ENCODE measurements at places on chromosomes 7 and 10.
A peak's percentile ranks its signal among the peaks of the same experiment; 100 is the strongest.

DNA sequence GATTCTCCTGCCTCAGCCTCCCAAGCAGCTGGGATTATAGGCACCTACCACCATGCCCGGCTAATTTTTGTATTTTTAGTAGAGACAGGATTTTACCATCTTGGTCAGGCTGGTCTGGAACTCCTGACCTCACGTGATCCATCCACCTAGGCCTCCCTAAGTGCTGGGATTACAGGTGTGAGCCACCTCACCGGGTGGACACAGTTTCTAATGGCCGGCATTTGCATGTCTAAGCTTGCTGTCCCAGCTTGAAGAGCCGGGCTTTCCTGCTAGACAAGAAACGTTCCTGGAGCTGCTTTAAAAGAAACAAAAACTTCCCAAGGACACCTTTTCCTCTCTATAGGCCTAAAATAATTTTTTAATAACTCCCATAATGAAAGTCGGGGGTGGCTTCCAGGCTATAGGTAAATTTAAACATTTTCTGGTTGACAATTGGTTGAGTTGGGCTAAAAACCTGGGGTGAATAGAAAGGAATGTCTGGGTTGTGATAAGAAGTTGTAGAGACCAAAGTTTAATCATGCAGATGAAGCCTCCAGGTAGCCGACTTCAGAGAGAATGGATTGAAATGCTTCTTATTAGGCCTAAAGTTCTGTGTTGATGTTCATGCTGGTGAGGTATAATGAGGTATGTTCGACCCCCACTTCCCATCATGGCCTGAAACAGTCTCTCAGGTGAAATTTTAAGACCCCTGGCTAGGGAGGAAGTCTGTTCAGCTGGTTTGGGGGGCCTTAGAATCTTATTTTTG, 8.8 kb downstream of the ACADSB start:
- no peak for DNase-seq

- DNase-seq, result no peak
Observed at GRCh38 chr10:11594589-11595394, 16.7 kb downstream of the USP6NL start.

GRCh38 chr7:155618708-155619633, 25.5 kb upstream of the RBM33 start:
- peak; percentile 50 for DNase-seq

GRCh38 chr10:662223-662605, 27.3 kb downstream of the DIP2C start:
- no peak for DNase-seq

DNA sequence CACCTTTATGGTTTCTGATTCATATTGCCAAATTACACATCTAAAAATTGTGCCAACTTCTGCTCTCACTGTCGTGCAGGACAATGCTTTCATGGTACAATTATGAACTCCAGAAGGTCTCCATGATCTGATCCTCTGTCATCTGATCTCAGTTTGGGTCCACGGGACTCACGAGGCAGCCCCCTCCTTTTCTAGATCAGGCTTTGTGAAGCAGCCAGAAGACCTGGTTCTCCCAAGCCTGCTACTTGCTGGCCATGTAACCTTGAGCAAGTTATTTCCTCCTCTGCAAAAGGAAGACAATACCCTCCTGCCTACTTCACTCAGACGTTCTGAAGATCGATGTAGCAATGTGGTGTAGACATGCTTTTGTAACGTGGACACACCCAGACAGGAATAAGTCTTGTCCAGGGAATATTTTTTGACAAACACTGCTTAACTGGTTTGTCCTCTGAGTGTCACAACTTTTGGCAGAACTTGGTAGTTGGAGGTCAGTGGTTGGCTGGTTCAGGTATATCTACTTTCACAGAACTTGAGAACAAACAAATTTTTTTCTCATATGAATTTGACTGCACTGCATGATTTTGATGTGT, 19.6 kb downstream of the CALML3 start:
- DNase-seq, result no peak

DNA sequence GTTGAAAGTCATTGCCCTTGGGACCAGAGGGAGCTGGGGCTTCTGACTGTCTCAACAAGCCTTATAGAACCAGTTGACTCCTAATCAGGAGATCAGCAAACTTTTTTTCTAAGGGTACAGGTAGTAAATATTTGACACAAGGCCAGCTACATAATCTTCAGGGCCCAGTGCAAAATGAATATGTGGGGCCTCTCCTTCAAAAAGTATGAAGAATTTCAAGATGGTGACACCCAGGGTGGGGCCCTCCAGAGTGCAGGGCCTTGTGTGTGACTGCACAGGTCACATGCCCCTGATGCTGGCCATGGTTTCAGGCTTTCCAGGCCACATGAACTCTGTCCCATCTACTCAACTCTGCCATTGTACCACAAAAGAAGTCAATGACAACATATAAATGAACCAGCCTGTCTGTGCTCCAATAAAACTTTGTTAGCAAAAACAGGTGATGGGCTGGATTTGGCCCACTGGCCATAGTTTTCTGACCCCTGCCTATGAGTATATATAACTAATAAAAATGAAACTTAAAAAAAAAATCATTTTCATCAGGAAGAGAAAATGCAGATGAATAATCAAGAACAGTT, 6.1 kb downstream of the MMRN2 start:
- no peak for DNase-seq

DNA sequence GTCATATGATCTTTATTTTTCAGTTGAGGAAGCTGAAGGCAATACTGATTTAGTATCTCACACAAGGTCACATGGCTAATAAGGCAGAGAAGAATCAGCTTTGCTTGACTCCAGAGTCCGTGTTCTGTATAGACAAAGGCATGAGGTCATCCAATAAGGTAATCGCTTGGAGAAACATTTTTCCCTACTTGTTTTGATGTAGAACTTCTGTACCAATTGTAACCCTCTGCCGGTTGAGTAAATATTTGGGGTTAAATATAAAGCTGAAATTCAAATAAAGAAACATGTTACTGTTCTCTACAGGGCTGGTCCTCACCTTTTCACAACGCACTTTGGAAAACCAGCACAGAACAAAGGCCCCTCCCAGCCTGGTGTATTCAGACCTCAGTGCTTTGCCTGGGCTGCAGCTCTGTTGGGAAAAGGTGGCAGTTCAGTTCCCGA, 83.0 kb upstream of the INSYN2A start:
- no peak for DNase-seq

- DNase-seq, result no peak
Observed at GRCh38 chr10:34161777-34162370, 653.2 kb downstream of the PARD3 start.

DNA sequence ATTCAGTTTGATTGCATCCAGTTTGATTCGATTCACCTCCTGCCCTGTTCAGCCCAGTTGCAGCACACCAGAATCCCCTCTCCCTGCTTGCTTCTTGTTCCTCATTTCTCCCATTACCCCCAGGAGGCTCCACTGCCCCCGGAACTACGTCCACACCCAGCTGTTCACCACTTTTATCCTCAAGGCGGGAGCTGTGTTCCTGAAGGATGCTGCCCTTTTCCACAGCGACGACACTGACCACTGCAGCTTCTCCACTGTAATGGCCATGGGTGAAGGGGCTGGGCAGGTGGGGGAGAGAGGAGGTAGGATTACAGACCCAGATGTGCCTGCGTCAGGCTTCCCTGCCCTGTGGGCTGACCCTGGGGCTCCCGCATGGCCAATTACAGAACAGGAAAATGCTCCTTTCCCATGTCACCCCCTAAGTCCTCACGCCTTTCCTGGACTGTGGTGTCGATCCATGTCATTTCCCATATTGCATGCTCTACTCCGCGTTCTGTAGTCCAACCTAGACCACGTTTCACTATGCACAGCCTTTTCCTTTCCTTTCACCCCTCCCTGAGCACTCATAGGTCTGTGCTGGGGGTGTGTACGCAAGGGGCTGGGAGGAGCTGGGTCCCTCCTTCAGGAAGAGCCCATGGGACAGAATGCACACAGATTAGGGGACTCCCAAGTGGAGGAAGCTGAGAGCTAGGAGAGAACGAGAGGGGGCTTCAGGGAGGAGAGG, 8.2 kb downstream of the GHRHR start:
- no peak for DNase-seq

DNA sequence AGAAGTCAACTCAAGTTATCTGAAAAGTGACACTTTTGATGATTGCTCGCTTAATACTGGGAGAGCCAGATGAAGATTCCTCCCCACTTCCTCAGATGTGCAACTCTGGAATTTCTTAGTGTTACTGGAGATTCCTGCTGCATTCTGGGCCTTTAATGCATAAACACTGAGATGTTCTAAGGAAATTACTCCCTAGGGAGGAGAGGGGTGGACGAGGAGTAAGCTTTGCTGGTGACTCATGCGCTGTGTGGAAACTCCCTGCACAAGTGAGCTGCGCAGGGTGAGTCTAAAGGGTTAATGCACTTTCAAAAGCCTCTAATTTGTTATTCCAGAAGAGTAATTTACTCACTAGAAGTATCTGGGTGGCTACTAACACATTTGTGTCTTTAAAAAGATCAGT, 46.3 kb downstream of the EGFR start:
- DNase-seq, result peak; percentile 99

- no peak for DNase-seq
Observed at GRCh38 chr7:65992526-65992925, 10.5 kb upstream of the GUSB start.

- peak; percentile 79 for DNase-seq
Observed at GRCh38 chr7:150378115-150378852, 846 bp upstream of the ZNF775 start.

- no peak for DNase-seq
Observed at GRCh38 chr7:70577078-70577477, 554.9 kb upstream of the GALNT17 start.

GRCh38 chr10:48604039-48604990, 558 bp downstream of the ARHGAP22 start:
- DNase-seq, result peak; percentile 61

DNA sequence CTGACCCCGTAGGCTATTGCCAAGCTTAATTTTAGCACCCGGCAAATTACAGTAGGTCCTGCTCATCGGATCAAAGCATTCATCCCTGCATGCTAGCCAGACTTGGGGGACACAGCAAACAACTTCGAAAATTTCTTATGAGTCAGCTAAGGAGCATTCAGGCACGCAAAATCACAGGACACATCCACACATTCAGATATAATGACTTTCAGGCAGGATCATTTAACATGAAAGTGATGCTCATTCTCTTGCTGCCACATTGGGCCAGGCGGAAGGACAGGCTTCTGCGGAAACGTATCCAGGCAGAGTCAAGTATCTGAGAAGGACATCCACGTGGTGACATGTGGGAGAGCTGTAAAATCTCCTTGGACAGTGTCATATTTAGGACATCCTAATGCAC, 474.0 kb upstream of the NRP1 start:
- peak; percentile 46 for DNase-seq

GRCh38 chr7:141227454-141227853, 153.6 kb downstream of the TMEM178B start:
- no peak for DNase-seq

- DNase-seq, result peak; percentile 39
Observed at GRCh38 chr10:106565546-106565945, 599.0 kb downstream of the SORCS1 start.

All from ELR (cell line).